ENCODE measurements at places on chromosomes 6 and 20.

GRCh38 chr6:144737998-144738397, 452.9 kb downstream of the UTRN start:
- no peak for DNase-seq

DNA sequence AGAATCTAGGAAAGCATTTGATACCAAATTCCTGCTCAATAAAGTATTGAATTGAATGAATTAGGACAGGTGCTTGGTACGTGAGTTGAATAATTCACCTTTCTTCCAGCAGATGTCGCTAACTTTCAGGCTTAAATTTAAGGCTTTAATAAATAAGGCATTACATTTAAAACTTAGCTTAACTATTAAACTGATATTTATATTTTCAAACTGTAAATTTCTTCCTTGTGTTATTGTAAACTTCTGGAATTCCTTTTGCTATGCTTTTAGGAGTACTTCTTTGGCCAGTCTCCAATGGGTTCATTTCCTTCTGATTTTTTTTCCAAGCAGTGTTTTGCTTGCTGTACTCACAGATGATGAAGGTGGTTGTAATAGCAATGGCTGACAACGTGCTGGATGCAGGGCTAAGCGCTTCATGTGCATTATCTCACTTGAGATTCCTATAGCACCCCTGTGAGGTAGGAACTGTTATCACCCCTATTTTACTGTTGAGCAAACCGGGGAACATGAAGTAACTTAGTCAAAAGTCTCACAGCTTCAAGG, 71.3 kb upstream of the SLC2A12 start:
- DNase-seq: no peak

DNA sequence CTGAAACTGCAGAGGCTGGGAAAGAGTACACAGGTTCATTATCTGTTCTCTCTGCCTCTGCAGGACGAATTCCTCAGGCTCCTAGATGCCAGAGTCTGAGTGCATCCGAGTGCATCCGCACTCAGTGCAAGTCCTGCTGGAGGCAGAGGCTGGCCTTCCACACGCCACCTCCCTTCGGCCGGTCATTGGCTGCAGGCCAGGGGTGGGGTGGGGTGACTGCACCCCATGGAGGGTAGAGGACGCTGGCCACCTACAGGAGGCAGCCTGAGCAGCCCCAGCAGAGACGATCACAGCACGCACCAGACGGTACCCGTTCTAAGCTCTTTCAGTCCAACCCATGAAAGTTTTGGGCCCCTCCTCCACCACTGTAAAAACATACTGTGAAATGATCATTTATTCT, 11.7 kb downstream of the SFT2D1 start:
- DNase-seq: no peak

DNA sequence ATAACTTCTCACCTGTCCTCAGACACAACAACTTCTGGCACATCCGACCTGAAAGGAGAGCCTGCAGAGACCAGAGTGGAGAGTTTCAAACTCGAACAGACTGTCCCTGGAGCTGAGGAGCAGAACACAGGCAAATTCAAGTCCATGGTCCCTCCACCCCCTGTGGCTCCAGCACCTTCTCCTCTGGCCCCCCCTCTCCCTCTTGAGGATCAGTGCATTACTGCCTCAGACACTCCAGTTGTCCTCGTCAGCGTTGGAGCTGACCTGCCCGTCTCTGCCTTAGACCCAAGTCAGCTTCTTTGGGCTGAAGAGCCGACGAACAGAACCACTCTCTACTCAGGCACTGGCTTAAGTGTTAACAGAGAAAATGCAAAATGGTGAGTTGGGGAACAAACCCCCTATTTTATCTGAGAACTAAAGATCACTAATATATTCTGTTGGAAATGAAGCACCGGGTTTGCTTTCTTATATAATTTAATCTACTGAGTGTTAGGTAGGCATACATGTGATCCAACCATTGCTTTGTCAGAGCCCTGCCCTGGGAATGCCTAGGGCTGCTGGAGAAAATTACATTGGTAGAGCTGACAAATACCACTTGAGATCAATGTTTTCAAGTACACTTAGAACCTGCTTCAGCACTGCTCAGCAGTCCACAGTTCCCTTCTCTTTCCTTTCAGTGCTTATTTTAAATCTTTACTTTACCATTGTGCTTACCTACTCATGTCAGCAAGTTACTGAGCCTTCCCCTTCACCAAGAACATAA, 77.5 kb upstream of the LTV1 start:
- DNase-seq: no peak

DNA sequence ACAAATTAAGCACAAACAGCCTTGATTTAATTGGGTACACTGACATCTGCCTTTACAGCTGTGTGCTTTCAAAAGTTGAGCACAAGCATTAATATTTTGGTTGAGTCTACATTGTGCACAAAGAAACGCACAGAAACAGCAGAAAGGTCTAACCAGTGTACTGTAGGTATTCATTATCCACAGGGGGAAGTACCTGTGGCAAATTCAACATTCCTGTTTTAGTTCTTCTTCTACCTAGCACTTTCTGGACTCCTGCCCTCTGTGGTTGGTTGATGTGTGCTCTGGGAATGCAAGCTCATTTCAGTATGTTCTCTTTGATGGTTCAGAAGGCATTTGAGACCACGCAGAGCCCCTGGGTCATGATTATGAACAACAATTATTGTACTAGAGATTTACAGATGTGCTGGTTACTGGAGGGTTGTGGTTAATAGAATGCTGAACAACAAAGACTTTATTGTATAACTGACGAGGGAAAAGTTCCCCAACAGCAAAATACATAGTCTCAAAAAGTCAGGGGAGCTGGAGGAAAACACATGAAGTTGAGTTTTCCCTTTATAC, 26.6 kb upstream of the DAAM2 start:
- DNase-seq: no peak

DNA sequence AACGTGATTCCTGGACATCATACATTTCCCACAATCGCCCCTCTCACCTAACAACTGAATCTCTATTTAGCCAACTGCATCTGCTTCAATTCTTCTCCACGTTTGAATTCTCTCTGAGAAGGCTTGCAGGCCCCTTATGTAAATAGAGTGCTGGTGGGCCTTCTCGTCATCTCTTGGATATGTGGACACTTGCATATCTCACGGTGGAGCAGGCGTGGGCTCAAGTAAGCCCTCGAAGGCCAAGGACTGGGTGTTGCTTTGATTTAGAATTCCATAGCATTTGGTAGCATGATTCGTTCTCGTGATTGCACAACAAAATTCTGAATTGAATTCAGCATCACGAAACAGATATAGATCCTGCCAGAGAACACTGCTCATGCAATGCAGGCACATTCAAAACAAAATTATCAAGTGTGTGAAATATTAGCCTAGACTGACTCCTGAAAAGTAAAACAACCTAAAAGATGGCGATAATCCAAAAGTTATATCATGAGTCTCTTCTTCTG, 613.6 kb downstream of the TFAP2A start:
- no peak for DNase-seq

DNA sequence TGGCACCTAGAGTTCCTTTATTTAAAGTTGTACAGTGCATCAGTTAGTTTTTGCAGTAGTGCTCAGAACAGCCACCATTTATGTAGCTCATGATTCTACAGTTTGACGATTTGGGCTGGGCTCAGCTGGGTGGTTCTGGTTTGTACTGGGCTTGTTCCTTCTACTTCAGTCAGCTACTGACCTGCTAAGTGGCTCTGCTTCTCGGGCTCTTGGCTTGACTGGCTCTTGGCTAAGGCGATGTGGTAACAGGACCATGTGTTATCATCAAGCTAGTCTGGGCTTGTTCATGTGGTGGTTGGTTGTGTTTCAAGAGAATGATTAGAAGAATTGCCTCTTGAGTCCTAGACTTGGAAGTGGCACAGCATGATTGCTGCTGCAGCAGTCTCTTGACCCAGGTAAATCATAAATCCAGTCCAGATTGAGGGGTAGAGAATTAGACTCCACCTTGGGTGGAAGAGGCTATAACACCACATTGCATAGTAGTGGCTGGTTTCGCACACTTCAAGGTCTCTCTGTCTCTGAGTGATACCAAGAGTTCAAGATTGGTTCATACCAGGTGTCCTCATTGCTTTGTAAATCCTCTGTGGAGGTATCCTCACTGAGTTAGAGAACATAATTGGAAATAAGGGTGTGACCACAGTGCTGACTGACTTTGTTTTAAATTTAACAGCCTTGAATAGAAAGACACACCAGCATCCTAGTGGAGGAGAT, 253.0 kb downstream of the ARID1B start:
- DNase-seq: no peak

DNA sequence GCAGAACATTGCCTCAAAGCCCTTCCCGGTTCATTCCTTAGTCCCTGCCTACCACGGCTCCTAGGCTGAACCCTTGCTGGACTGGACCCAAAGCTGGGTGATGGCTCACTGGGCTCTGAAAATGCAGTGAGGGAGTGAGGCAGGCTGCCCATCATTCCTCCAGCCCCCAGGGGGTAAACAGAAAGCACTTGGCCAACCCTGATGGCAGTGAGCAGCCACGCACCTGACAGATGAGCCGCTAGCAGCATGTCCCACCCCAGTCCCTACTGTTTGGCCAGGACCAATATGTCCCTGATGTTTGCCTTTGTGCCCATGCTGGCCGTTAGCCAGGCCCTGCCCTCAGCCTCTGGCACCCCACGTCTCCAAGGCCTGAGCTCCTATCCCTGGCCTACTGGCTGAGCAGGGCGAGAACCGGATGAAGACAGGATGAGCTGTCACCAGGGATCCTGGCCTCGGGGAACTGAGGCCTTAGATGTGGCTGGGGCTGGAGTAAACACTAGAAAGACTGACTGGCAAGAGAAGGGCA, 19.4 kb upstream of the BAK1 start:
- no peak for DNase-seq

GRCh38 chr20:58791286-58791685, 59.4 kb downstream of the GNAS-AS1 start:
- no peak for DNase-seq

- DNase-seq: no peak
These were observed 50.7 kb upstream of the TOX2 start for GRCh38 chr20:43863821-43864544.

DNA sequence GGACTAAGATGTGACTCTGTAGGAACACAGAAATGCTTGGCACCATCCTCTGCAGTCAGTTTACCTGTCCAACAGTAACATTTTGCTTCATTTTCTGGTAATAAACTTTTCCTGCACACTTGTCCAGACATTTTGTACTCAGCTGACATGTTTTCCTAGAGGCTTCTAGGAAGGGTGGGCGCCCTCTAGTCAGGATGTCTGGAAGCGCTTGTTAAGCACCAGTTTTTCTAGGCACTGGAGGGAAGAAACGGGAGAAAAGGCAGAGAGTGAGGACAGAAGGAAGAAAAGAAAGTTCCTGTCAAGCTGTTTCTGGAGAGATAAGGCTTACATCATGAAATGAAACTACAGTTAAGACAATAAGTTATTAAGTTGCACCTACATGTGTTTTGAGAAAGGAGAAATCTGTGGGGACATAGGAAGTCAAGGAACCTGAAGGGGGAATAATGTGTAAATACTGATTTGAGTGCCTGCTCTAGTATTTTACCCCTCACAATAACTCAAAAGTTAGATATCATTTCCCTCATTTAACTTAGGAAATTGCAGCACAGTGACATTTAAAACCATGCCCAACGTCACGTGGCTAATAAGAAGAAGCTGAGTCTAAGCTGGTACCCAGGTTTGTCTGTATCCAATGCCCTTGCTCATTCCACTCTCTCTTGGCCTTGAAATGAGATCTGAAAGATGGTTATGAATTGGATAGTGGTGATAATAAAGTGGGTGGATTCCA, 42.7 kb upstream of the TNFRSF21 start:
- no peak for DNase-seq

- DNase-seq: no peak
These were observed 3.7 kb upstream of the CST11 start for GRCh38 chr20:23456409-23456808.

DNA sequence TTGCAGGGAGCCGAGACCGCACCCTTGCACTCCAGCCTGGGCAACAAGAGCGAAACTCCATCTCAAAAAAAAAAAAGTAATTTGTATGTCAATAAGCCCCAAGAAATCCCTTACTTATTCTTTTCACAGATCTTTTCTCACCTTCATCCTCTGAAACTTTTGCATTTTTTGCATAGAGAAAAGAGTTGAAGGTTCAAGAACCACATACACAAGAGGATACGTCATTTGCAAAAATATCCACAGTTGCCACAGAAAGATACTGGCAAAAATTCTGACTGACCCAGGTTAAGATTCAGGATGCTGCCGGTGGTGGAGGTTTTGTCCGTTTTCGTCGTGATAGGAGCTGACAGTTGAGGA, 94.5 kb downstream of the ZMYND8 start:
- DNase-seq: no peak

- DNase-seq: no peak
These were observed 36.8 kb downstream of the C6orf15 start for GRCh38 chr6:31075528-31075927.

- DNase-seq: no peak
These were observed 899.4 kb upstream of the FLRT3 start for GRCh38 chr20:15236812-15237211.

DNA sequence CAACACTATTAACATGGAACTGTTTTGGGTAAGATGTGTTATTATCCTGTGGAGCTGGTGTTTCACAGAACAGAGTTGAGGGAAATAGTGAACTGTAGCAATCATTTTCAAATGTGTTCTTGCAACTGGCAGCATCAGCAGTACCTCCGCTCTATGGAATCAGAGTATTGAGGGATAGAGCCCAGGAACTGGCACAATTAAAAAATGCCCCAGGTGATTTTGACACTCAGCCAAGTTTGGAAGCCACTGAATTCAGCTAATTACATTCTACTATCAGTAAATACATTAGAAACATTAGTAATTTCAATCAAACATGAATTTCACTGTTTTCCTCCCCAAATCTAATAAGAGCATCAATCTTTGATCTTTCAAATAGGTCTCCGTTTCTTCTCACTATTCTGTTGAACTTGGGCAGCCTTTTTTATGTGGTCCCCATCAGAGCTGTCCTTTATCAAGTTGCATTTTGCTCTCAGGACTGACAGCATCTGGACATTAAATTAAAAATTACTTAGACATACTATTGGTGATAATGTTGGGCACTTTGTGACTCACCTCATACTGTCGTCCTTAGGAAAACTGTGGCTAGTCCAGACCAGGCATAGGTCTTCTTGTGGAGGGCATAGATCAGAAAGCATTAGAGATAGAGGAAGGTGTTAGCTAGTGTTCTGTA, 251.5 kb downstream of the DHX35 start:
- no peak for DNase-seq

DNA sequence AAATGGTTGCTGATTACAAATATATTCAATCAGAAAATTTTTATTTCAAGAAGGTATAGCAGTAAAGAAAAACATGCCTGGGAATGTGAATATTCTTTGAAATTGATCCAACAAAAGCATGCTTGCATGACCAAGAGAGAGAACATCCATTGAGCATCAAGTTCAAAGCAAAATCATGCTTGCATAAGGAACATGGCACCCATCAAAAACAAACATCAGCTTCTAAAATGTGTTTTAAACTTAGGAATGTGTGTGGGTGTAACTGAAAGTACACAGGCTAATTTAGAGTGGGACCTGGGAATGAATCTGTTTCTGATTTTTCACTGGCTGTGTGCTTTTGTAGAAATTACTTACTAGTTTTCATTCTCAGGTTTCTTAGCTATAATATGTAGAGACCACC, 5.6 kb downstream of the SLC17A5 start:
- DNase-seq: no peak

All from T-helper 1 cell (primary cell).